T-helper 1 cell (primary cell): ENCODE measurements at places on chromosomes 7 and 10.

DNA sequence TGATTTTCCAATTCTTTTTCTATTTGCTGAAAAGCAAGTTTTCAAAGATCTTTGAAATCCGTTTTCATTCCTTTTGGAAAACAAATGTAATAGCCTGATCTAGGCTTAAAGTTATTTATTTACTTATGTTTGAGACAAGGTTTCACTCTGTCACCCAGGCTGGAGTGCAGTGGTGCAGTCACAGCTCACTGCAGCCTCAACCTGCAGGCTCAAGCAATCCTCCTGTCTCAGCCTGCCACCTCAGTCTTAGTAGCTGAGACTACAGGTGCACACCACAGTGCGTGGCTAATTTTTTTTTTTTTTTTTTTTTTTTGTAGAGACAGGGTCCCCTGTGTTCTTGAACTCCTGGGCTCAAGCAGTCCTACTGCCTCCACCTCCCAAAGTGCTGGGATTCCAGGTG lies 4.6 kb downstream of the ST7 start:
- DNase-seq, result no peak

DNA sequence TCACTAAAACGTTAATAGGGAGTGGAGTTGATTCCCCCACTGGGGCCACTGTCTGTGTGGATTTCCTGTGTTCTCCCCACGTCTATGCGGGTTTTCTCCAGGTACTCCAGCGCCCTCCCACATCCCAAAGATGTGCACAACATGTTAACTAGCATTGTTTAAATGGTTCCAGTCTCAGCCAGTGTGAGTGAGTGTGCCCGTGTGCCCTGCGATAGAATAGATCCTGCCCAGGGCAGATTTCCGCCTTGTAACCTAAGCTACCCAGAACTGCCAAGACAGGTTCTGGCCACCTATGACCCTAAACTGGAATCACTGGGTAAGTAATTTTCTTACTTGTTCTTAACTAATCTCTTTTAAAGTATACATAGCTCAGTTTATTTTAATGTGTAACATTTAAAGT lies 58.5 kb downstream of the CCDC6 start:
- DNase-seq, result no peak

- DNase-seq, result no peak
These were observed 435.4 kb upstream of the DPP6 start for GRCh38 chr7:153616711-153617325.

DNA sequence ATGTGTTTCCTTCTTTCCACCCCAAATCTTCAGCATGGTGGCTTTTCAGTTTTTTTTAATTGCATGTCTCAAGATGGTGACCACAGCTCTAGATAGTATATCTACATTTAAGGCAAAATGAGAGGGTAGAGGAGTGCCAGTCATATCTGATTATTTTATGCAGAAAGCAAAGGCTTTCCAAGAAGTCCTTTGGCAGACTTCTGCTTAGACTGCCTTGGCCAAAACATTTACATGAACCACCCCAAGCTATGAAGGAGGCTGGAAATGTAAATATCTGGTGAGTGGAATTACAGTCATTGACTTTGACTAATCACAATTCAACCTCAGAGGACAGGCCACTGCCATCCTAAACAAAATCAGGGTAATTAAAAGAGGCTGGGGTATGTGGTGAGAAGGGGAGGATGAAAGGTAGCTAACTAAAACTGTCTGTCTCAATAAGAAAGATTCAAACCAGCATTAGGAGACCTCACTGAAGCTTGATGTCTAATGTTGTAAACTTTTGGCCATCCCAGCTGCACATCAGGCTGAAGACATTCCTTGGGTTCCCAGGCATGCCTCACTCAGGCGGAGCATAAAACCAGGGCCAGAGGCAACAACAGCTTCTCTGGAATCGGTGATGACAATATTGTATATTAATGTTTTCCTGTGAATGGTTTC lies 53.4 kb downstream of the PPP1R3C start:
- DNase-seq, result no peak

DNA sequence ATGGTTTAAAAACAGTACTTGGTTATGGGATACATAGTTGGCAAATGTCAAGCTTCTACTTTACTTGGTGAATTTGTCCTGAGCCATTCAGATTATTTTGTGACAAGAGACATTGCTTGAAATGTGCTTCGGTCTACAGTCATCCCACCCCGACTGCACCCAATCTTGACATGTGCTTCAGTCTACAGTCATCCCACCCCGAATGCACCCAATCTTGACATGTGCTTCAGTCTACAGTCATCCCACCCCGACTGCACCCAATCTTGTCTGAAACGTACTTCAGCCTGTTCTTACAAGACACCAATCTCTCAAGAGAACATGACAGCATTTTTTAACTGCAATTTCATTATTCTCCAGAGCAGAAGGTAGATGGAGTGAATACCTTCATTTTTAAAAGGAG lies 47.8 kb downstream of the PRKCQ start:
- no peak for DNase-seq

DNA sequence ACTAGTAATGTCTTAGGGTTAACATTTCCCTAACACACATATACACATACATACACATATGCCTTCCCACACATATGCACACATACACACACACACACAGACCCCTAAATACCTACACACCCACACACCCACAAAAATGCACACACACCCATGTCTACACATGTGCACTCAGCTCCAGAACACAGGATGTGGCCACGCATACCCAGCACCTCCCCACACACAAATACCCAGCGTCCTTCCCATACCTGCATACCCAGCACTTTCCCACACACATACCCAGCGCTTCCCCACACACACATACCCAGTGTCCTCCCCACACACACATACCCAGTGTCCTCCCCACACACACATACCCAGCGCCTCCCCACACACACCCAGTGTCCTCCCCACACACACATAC lies 534.9 kb downstream of the DNAJB6 start:
- no peak for DNase-seq

GRCh38 chr10:120650705-120651399 lies 193.8 kb downstream of the PLPP4 start:
- DNase-seq, result no peak
